ENCODE measurements at places on chromosomes 3 and 15.

DNA sequence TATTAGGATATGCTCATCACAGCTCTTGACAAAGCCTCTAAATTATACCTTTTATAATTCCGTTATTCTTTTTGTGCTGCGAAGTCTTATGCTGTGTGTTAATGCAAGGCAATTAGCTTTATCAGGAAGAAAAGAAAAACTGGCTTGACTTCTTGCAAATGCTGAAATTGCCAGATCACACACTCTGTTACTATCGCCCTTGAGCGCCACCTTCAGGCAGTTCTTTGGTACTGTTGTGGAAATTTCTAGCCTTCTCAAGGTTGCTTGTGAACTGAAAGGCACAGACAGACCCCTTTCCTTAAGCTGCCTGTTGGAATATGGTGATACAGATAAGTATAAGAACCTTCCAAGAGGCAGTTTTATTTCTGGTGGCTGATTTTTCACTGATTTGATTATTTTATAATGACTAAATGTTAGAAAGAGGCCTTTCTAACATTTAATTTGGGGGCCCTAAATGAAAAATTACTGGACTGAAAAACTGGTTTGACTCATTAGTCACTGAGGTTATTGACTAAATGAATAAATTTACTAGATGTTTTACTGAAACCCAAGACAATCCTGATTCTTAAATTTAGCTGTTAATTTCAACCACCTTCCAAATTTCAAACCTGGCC is 126.2 kb upstream of the RASGRP1 start:
- DNase-seq = peak; percentile 56

- DNase-seq = no peak
Measured at GRCh38 chr3:13057282-13058040, 15.8 kb downstream of the IQSEC1 start.

DNA sequence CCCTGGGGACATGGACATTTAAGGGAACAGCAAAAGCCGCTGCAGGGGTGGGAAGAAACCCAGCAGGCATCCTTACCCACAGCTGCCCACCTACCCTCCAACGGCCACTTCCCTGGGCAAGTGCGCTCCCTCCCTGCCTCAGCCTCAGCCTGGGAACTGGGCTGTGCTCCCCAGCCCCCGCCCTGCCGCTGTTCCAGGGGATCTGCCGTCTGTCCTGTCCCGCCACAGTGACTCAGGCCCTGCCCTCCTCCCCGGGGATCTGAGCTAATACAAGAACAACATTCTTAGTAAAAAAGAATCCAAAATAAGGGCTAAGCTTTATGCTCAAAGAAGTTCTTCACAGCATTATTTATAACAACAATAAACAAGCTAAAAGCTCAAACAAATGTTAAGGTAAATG is 7.4 kb upstream of the IQSEC1 start:
- no peak for DNase-seq

DNA sequence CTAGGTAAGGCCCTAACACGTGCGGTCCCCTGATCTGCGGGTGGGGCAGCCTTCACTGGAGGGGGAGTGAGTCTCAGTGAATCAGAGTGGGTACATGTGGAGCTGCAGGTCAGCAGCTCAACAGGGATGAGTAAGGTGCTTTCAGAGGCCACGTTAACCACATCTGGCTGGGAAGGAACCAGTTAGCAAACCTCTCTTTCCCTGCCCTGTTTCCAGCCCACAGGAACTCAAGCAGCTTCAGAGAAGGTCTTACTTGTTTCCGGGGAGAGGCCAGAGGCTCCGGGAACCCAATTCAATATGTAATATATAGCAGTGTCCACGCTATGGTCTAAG is 175.3 kb downstream of the XXYLT1 start:
- DNase-seq = no peak

GRCh38 chr15:66588971-66589370 is 23.2 kb upstream of the LCTL start:
- no peak for DNase-seq

DNA sequence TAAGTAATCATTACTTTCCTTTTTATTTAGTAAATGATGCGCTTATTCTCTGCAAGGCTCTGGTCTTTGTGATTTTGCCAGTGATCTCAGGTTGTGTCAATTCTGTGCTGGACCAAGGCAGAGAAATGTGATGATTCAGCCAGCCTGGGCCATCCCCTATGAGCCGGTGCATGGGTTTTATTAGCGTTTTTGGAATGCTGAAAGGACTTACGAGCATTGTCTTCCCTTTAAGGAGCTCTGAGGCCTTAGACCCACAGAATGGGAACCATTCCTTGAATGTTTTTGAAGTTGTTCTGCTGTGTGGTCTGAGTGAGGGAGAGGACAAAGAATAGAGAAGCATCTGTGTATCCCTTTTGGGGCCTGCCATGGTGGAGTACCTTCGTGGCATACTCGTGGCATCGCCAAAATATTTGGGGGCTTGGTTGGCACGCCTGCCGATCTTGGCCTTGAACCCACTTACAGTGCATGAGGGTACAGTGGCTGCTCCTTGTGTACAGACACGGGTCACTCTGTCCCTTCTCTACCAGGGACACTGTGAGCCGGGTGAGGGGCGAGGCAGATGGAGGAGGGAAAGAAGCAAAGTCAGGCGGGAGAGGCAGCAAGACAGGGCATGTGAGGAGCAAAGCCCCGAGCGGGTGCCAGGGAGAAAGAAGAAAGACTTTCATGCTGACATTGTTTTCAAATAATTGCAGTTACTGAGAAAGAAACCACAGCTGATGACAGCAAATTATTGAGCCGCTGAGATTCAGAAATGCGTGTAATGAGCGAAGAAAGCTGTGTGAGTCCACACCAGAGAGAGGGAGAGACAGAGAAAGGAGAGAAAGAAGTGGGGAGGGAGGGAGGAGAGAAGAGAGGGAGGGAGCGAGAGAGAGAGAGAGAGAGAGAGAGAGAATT is 269.4 kb upstream of the RGMA start:
- DNase-seq = no peak

GRCh38 chr3:39521456-39521855 is 54.0 kb downstream of the MOBP start:
- no peak for DNase-seq

DNA sequence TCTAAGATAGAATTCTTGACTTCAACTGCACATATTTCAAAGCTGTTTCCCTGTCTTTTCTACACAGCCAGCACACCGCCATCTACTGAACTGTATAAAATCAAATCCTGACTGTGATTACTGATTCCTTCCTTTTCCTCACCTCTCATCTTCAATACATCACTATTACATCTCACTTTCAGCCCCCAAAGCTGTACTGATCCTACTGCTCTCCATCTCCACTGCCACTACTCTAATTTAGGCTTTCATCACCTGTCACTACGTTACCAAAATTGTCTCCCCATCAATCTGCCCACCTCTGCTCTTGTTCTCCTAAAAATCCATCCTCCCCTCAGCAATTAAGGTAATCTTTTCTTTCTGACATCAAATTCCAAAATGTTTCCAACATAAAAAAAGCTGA is 4.5 kb upstream of the CCDC39 start:
- DNase-seq = no peak

GRCh38 chr3:170355738-170356595 is 1.5 kb upstream of the SKIL start:
- DNase-seq = peak; percentile 12

GRCh38 chr3:4398941-4399245 is 68.2 kb downstream of the SUMF1 start:
- DNase-seq = no peak

GRCh38 chr3:18208856-18209255 is 216.3 kb downstream of the SATB1 start:
- no peak for DNase-seq

- DNase-seq = no peak
Measured at GRCh38 chr15:33601461-33601860, 290.7 kb downstream of the RYR3 start.

DNA sequence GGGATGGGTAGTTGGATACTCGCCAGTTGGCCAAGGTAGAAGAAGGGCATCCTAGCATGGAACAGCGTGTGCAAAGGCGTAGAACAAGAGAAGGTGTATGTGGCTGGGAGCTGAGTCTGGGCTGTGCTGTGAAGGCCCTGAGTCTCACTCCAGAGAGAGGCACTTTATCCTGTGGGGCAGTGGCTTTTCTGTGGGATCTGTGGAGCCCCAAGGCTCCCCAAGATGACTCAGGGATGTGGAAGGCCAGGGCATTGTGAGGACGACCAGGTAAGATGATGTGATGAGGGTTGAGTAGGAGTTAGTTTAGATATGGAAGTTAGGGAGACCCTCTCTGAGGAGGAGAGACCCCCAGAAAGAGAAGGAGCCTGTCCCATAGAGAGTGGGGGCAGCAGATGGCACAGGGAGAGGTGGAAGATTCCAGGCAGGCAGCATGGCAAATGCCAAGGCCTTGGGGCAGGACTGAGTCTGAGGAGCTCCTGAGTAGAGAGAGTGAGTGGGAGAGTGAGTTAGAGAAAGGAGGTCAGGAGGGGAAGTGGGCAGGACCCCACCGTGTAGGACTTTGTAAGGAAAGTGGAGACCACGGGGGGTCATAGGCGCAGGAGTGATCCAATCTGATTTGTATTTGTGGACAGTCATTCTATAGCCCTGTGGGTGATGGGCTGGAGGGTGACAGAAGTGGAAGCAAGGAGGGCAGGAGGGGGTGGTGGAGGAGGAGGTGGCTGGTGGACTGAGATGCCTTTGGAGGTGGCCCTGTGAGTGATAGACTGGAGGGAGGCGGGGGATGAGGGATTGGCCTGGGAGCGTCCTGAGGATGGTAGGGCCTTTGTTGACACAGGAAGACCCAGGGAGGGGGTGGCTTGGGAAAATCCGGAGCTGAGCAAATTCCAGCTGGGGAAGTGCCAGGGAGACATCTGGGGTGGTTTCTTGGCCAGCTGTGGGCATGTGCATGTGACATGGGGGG is 50.3 kb downstream of the FBLN2 start:
- no peak for DNase-seq

GRCh38 chr15:56838085-56838484 is 80.4 kb upstream of the TCF12 start:
- DNase-seq = no peak

- DNase-seq = no peak
Measured at GRCh38 chr15:48800811-48801455, 9.9 kb downstream of the CEP152 start.

GRCh38 chr3:168117059-168117458 is 21.3 kb upstream of the GOLIM4 start:
- DNase-seq = no peak

- no peak for DNase-seq
Measured at GRCh38 chr3:155070932-155071387, 9.2 kb upstream of the MME start.

Measured in stimulated activated CD8-positive, alpha-beta memory T cell treated with anti-CD3 and anti-CD28 coated beads, Interleukin-15, amount 100 ng/mL, for 48 hours (primary cell).